ENCODE measurements at places on chromosomes 13 and 19.

DNA sequence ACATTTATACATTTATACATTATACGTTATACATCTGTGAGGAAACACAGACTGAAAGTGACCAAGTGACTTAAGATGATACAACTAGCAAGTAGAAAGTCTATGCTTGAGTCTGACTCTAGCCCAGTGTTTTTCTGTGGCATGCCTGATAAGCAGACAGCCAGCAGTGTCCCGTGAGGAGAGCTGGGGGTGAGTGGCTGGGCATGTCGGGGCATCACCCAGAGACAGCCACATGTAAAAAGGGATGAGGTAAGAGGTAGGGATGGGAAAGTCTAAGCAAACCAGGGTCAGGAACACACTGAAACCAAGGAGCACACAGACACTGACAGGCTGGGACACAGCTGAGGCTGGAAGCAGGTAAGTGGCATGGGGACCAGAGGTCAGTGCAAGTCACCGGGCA lies 333.2 kb downstream of the FOXO1 start:
- DNase-seq = no peak

DNA sequence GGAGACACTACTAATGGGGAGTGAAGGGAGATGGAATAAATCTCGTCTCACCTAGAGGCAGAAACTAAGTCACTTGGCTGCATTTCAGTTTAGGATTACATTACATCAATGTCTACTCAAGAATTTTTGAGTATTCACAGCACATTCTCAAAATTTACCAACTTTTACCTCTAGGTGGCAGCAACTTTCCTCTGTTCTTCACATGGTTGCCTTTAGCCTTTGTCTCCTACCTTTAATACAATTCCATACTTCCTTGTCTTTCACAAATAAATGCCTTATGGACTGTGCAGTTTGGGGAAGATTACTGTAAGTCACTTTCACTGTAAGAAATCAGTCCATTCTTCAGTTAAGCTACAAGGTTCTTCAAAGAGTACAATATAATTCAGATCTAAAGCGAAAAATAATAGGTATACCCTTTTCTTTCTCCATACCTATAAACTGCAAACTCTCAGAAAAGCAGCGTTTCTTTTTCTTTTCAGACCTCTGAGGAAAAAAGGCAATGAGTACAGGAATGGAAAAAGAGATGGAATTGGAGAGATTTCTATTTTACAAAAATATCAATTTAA lies 379.4 kb downstream of the KLF12 start:
- DNase-seq = no peak

- DNase-seq = no peak
Measured at GRCh38 chr19:54459282-54460229, 4.0 kb downstream of the LENG9 start.

DNA sequence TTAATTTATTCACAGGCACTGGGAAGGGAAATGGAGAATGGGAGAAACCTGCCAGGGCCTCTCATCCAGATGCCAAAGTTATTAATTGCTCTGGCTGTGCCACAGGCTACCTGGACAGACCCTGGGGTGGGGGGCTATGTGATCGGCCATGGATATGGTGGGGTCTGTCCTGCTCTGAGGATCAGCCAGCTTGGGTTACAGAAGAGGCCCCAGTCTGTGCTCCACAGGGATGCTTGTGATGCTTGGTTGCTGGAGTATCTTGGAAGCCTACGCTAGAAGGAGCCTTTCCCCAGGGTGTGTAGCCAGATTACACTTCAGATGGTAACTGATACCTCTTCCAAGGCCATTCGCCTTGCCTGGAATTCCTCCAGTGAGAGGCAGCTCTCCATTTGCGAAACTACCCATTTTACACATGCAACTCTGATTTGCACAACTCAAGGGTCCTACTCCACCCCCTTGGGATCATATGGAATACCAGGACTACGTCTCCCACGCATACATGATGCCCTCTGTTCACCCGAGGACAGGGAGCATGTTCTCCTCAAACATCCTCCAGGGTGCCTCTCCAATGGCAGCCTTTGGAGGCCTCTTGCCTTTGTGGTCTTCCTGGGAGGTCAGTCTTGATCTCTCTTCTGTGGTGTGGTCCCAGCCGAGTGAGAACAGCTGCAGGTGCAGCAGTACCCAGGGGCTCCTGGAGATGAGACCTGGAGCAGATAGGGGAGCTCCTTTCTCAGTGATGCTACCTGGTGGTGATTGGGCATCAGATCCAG lies 186.6 kb upstream of the TSHZ3 start:
- no peak for DNase-seq

- DNase-seq = no peak
Measured at GRCh38 chr13:98792785-98793495, 40.5 kb upstream of the SLC15A1 start.

DNA sequence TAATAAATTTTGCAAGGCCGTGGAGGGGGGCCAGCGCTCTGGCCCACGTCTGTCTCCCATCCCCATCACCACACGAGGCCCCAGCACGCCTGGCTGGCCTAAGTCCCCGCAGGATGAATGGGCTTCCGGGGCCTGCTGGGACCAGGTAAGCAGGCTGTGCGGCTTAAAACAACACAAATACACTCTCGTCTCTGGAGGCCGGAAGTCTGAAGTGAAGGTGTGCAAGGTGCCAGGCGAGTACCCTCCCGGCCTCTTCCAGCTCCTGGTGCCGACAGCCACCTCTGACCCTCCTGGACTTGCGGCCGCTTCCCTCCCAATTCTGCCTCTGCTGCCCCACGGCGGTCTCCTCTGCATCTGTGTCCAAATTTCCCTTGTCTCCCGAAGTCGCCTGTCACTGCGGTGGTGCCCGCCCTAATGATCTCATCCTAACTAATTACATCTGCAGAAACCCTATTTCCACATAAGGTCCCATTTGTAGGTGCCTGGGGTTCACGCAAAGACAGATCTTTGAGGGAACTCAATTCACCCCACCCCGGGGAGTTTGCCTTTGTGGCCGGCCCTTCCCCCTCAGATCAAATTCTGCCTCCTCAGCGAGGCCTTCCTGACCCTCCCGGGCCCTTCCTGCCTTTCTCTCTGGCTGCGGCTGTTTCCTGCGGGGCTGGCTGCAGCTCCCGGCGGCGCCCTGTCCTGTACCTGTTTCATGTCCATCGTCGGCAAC lies 8.1 kb upstream of the PTBP1 start:
- no peak for DNase-seq

GRCh38 chr19:54077334-54077733 lies 3.8 kb downstream of the TARM1 start:
- no peak for DNase-seq

DNA sequence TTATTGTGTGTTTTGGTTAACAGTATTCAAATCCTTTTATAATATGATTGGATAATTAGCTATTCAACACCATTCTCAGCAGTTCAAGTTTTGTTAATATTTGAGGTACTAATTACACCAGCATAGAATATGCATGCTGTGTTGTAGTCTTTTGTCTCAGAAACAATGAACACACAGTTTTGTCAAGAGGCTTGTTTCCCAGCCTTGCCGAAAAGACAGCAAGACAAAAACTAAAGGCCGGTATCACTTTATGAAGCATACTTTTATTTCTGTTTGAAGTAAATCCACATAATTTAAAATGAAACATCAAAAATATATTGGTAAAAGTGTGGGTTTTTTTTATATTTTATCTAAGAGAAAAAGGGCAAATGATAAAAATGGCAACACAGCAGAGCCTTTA lies 7.5 kb downstream of the GPR180 start:
- no peak for DNase-seq

GRCh38 chr19:58279042-58279924 lies 528 bp downstream of the ZNF8 start:
- DNase-seq = peak; percentile 40

DNA sequence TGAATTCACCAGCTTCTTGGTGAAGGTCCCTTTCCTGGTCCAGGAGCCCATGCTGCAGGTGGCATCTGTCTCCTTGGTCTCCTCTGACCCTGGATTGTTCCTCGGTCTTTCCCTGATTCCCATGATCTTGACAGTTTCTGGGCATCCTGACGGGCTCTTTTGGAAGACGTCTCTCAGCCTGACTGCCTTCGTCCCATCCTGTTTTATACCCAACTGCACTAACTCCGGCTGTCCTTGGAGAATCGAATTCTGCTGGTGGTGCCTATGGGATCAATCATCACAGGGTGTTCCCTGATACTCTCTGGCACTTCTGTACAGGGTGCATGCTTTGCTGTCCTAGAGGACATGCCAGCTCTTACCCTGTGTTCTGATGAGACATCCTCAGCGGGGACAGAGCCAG lies 19.1 kb downstream of the CERS1 start:
- DNase-seq = no peak

- DNase-seq = peak; percentile 94
Measured at GRCh38 chr19:6516659-6517291, 14.1 kb upstream of the TNFSF9 start.

- no peak for DNase-seq
Measured at GRCh38 chr19:3656073-3656746, 29.6 kb upstream of the CACTIN start.

- no peak for DNase-seq
Measured at GRCh38 chr19:30959011-30959410, 390.2 kb downstream of the TSHZ3 start.

GRCh38 chr13:21227917-21228316 lies 51.5 kb downstream of the MRPL57 start:
- no peak for DNase-seq

- DNase-seq = no peak
Measured at GRCh38 chr13:52118595-52118994, 10.3 kb downstream of the NEK5 start.

GRCh38 chr13:45878966-45879365 lies 27.4 kb upstream of the SIAH3 start:
- DNase-seq = no peak

GRCh38 chr13:104522235-104523072 lies 1456.2 kb upstream of the SLC10A2 start:
- DNase-seq = no peak
